ENCODE measurements at places on chromosomes 16 and 17.

DNA sequence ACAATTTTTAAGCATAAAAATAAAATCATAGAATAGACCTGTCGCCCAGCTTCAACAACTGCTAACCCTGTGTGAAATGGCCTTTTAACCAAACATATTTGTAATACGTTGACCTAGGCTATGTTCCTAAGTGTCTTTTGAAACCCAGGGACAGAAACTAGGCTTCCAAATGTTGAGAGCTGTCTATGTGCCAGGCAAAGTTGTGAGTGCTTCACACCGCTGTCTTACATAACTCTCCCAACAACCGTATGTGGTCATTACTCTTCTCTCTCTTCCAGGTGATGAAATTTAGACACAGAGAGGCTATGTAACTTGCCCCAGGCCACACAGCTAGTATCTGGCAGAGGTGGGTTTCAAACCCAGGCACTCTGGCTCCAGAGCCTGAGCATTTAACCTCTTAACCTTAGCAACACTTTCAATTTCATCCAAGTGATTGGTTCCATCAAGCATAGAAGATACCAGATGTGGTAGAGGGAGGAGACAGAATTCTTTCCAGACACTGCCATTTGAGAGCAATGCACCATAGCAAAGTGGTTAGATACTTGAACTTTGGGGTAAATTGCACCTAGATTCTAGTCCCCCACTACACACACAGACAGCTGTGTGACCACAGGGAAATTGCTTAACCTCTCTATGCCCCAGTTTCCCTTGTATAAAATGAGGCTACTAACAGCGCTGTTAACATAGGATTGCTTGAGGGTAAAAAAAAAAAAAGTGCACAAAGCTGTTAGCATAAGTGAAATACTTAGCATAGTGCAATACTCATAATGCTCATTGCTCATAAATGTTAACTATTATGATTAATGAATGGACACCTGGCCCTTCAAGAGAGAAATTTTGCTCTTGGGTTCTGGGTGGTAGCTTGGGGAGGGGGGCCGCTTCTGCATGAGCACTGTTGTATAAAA is 160.6 kb downstream of the IRX3 start:
- DNase-seq = no peak

DNA sequence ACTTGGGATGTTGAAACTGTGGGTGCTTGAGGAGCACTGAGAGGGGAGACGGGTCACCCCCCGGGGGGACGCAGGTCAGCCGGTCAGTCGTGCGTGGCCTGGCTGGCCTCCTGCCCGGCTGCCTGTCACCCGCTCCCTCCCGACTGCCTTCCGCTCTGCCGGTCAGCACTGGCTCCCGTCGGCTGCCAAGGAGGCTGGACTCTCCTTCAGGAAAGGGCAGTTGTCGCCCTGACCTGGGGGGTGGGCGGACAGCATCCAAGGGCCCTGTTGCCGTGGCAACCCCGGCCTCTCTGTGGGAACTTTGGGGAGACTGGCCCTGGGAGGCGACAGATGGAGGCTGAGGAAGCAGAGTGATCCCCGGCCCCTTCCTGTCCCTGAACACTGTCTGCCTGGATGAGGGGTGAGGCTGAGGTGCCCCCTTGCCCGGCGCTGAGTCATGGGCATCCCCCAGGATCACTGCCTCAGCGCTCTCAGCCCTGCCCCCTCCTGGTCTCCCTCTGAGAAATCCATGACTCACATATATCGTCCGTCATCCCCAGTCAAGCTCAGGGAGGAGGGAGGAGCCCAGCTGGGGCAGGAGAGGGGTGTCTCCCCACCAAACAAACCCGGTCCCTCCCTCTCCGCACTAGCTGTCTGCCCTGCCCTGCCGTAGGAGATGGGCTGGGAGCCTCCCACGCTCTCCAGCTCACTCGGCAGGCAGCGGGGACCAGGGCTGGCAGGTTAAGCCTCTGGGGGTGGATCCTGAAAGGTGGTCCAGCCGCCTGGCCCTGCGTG is at the start of gene ADGRG1:
Gene ADGRG1, plus strand, starts transcription at position 623 of the 774 bp plus-strand sequence. CDS start 21,658 bp downstream, outside the sequence.
- DNase-seq = no peak

DNA sequence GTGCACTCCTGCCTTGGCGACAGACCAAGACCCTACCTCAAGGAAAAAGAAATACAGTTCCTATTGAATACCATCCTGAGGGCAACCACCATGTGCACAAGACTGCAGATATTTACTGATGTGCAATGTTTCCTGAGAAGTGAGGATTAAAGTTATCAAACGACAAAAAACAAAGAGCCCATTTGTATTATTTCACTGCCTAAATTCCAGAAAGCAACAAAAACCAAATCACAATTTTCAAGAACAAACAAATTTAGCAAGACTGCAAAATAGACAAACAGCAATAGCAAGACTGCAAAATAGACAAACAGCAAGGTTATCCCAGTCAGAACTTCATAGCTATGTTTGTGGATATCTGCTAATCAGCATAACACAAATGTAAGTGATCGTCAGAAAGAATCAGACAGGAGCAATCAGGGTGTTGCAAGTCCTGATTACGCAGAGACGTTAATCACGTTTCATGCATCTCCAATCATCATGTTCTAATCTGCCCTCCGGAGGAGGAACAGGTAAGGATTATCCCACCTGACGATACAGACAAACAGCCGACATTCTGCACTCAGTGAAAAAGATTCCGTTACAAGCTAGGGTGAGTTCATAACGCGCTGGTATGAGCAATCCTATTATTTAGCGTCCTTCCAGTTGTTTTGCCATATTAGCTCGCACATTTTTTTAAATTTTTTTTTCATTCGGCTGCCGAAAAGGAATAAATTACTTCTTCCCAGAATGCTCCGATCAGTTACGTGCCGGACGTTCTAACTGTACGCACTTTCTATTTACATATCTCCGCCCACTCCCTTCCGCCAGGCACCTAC is 2.9 kb downstream of the TMEM107 start:
- DNase-seq = no peak

DNA sequence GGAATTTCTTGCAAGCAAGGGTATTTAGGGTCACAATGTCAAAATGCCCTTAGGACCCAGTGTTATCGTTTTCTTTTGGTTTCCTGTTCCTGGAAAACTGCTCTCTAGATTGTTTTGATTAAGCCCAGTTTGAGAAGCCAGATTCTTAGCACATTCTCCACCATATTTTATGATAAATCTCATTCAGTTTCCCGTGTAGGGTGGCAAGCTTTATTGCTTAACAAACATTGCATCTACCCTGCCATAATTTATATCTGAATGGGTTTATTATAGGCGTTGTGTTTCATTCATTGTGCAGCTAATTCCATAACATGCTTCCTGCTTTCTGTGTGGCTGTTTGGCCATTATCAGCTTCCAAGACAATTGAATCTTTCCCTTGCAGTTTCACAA is 389.1 kb upstream of the DYNLRB2 start:
- no peak for DNase-seq

GRCh38 chr16:28589930-28590329 is 6.9 kb downstream of the SULT1A2 start:
- no peak for DNase-seq

- no peak for DNase-seq
These were observed 187.0 kb downstream of the SOX9 start for GRCh38 chr17:72307836-72308235.

GRCh38 chr16:88387180-88387765 is 4.5 kb downstream of the ZNF469 start:
- no peak for DNase-seq

DNA sequence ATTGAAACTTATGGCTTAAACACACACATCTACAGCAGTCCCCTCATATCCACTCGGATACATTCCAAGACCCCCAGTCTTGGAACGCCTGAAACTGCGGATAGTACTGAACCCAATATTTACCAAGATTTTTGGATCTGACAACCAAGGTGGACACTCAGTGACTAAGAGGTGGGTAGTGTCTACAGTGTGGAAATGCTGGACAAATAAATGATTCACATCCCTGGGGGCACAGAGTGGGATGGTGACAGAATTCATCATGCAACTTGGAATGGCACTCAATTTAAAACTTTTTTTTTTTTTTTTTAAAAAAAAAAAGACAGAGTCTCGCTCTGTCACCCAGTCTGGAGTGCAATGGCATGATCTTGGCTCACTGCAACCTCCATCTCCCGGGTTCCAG is 54.2 kb upstream of the TRAP1 start:
- no peak for DNase-seq

DNA sequence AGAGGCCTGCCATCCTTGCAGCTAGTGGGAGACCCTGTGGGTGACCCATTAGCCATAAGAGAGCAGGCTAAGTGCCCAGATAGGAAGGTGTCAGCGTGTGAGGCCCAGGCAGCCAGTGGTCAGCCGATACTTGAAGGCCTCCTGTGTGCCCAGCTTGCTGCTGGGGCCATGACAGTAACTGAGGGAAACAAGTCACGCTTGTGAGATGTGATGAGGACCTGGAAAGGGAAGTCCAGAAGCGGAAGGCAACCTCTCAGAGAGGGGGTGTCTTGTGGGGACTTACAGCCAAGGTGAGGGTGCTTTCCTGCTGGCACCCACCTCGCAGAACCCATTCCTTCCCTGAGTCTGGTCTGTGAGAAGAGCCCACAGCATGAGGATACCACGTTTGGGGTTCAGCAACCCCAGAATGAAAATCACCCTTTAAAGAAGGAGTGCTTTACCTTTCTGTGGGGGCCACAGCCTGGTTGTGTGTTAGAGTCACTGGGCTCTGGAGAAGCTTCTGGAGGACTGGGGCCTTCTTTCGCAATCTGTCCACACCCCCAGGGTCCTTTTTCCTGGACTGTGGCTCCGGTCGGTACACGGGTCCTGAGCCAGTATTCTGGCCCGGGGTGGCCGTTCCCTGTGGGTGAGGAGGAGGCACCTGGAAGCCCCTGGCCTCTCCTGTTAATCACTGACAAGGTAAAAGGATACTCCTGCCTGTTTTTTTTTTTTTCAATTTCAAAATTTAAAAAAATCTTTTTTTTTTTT is 53.9 kb downstream of the PLCG2 start:
- no peak for DNase-seq

DNA sequence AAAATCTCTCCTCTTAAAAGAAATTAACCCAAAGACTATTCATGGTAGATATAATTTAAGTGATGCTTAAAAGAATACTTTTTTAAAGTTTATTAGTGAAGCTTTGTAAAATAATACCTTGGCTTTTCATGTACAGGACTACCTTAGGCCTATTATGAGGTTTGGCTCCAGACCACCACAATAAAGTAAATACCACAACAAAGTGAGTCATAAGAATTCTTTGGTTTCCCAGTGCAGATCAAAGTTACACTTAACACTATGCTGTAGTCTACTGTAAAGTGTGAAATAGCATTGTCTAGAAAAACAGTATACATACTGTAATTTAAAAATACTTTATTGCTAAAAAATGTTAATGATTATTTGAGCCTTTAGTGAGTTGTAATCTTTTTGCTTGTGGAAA is 31.7 kb downstream of the CLTC start:
- no peak for DNase-seq

- DNase-seq = no peak
These were observed 8.6 kb upstream of the SKAP1 start for GRCh38 chr17:48438516-48439061.

- DNase-seq = no peak
These were observed 299.8 kb upstream of the PSMD7 start for GRCh38 chr16:73996624-73997339.

DNA sequence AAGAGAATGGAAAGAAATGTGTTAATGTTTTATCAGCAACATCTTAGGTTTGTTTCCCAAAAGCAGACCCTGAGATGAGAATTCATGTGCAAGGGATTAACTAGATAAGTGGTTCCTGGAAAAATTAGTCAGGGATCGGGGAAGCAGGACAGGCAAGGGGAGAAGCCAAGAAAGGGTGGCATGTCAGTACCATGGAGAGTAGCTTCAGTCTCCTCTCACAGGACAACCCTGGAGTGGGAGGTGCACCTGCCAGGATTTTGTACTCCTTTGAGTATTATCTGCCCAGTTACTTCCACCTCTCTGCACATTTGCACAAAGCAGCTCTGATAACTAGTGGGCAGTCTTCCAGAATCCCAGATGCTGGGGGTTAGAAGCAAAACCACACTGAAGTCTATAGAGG is 117.0 kb downstream of the RGS9 start:
- no peak for DNase-seq

DNA sequence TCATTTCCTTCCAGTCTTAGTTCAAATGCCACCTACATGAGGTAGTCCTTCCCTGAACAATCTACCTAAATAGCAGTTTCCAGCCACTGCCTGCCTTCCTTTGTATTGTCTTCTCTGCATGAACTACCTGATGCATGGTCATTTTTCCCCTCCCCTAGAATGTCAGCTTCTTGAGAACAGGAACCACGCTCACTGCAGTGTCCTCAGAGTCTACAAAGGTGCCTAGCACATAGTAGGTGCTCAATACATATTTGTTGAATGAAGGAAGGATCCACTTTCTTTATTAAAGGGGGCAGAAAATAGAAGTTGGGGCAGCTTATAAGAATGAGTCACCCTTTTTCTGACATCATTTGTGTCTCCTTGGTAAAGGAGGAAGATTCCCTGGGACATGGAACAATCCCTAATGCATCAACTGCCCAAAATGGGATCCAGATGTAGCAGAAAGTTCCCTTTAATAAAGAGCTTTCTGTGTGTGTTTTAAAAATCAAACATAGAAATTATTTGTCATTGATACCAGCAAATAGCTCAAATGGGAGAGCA is 4.4 kb upstream of the CYLD start:
- DNase-seq = no peak

DNA sequence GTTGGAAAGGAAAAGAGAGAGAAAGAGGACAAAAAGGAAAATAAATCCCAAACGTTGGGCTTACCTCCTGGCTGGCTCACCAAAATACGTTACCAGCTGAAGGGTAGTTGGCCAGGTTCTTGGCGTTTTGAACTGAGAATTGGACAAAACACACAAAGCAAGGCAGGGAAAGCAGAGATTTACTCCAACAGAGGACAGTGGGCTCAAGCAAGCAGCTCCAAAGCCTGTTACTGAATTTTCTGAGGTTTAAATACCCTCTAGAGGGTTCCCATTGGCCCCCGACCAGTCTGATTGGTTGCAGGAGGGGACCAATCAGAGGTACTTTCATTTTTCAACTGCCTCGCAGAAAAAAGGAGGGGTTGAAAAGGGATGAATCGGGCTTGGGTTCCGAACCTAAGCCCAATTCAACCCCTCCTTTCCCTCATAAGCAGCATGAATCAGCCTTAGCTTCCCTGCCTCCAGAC is 55.6 kb upstream of the ALOX12 start:
- DNase-seq = no peak

- DNase-seq = no peak
These were observed 116.1 kb upstream of the METRNL start for GRCh38 chr17:82963104-82963950.

GRCh38 chr16:75322740-75323139 is 71.3 kb upstream of the BCAR1 start:
- DNase-seq = no peak

- DNase-seq = no peak
These were observed 28.7 kb downstream of the IFT140 start for GRCh38 chr16:1583180-1583579.

- DNase-seq = no peak
These were observed 5.8 kb downstream of the THRA start for GRCh38 chr17:40068584-40068916.

- no peak for DNase-seq
These were observed 33.8 kb downstream of the CCDC42 start for GRCh38 chr17:8710813-8711212.

- no peak for DNase-seq
These were observed 226.6 kb upstream of the RPL38 start for GRCh38 chr17:73976676-73977521.

GRCh38 chr16:89152831-89153700 is 18.5 kb upstream of the CDH15 start:
- no peak for DNase-seq

GRCh38 chr16:88467541-88467944 is 14.5 kb downstream of the ZFPM1 start:
- no peak for DNase-seq
